ENCODE measurements at places on chromosomes 5 and 9.
A peak's percentile ranks its signal among the peaks of the same experiment; 100 is the strongest.

- no peak for DNase-seq
Observed at GRCh38 chr9:69809304-69809863, 11.2 kb upstream of the CFAP95 start.

DNA sequence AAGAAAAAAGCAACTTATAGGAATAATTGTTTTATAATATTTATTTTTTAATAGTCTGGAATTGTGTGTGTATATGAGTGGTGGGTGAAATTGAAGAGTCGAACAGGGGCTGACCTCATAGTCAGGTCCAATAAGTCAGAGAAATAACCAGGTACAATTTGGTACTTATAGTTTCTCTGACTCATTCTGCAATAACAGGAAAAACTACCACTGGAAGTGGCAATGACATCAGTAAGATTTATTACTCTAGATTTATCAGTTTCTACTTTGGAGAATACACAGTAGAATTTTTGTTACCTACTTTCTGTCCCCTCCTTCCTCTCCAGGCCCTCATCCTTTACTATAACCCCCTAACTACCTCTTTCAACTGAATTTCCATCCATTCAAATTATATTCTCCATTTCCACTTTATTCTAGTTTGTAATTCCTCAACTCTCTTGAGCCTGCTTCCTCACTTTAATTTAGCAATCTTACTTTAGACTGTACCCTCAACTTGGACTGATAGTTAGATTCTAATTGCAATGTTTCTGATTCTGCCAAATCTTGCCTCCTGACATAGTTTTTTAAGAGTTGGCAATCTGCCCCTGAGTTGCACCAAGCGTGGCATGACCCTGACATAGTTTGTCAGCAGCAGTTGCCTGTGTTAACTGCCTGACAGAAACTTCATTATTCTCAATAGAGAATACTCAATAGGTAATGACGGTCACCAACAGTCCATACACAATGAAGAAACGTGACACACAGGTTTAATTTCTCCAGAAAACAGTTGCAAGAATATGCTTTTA is 475.3 kb upstream of the RIOK2 start:
- DNase-seq = no peak

- DNase-seq = peak; percentile 69
Observed at GRCh38 chr5:116137544-116138378, 52.9 kb downstream of the COMMD10 start.

GRCh38 chr5:143062379-143062778 is 292.2 kb downstream of the ARHGAP26 start:
- DNase-seq = no peak

DNA sequence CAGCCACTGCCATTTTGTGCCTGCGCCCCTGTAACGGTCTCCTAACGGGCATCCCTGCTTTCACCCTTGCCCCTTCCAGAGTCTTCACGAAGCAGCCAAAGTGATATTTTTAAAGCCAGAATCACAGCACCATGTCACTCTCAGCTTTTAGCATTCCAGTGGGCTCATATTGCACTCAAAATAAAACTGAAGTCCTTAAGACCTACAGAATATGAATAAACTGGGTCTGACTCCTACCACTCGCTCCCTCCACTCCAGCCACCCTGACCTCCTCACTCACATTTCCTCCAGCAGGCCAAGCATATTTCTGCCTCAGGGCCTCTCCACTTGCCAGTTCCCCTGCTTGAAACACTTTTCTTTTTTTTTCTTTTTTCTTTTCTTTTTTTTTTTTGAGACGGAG is 2.4 kb upstream of the PDLIM7 start:
- DNase-seq = no peak

GRCh38 chr9:134007150-134007549 is 15.0 kb upstream of the VAV2 start:
- peak; percentile 63 for DNase-seq

- no peak for DNase-seq
Observed at GRCh38 chr5:77627869-77628674, 10.4 kb downstream of the OTP start.

DNA sequence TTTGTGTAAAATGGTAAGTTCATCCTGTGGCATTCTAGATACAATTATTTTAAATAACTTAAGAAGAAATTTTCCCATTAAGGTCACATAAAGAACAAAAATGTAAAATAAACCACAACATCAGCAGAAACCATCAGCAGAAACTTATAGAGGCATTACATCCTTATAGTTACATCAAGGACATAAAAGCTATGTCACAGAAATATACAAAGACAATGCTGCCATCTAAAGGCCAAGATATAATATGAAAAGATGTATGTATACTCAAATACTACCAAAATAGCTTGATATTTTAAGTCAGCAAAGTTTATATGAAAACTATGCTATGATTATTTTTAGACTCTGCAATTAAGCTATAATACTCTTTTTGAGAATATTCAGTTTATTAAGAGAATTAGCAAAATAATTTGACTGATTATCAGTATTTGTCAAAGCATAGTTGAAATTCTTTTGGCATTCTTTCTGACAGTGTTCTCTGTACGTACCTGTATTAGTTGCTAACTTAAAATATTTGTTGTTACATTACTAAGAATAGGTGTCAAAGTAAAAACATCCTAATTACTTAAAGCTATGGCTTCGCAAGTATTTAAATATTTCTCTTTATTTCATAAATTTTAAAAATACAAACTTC is 36.2 kb downstream of the FBXL17 start:
- DNase-seq = peak; percentile 59

DNA sequence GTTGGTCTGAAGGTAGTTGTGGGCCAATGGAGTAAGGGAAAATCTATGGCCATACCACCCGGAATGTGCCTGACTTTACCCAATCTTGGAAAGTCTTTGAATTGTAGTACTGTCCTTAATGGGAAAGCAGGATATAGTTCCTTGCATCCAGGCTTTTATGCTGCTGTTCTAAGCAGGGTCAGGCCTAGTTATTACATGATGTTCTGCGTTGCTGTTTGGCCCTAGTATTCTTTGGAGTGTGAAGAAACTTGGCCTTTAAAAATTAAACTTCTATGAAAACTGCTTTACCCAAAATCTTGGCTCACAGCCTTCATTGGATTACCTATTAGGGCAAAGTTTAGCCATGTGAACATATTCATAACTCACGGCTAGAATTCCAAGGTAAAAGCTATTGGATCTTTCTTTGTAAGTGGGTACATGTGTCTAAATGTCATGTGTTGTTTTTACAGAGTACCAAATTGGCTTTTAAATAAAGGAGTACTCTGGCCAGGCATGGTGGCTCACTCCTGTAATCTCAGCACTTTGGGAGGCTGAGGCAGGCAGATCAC is 211.1 kb downstream of the DTWD2 start:
- DNase-seq = no peak

GRCh38 chr5:1447671-1448361 is 2.6 kb upstream of the SLC6A3 start:
- no peak for DNase-seq

- peak; percentile 95 for DNase-seq
Observed at GRCh38 chr9:73370053-73370452, 218.4 kb downstream of the ANXA1 start.

DNA sequence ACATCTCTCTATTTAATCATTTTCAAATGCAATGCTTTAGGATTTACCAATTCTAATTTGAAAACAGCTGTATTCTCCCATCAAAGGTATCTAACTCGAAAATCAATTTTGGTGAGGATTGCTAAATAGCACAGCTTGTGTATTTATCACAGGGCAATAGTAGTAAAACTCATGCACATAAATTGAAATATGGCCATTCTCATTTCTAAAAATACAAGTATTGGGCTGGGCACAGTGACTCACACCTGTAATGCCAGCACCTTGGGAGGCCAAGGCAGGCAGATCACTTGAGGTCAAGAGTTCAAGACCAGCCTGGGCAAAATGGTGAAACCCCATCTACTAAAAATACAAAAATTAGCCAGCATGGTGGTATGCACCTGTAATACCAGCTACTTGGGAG is 164.8 kb upstream of the RASA1 start:
- DNase-seq = no peak

DNA sequence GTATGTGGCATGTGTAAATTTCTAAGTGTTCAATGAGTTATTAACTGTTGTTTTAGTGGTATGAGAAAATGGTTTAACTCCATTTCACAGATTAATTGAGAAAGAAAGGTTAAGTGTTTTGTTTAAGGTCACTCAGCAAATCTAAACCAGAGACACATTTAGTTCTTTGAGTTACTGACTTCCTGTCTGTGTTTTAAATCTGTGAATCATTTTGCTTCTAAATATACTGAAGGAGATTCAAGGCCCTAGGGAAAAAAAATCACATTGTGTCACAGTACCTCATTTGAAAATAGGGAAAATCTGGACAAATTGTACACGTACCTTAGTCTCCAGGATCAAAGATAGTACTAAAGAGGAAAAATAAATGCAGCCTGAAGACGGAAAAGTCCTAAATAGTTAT is 368.2 kb downstream of the TMEM161B start:
- no peak for DNase-seq

GRCh38 chr9:27351438-27351837 is 54.5 kb upstream of the EQTN start:
- DNase-seq = peak; percentile 39

- no peak for DNase-seq
Observed at GRCh38 chr5:128237546-128237945, 154.0 kb downstream of the SLC12A2 start.

- DNase-seq = no peak
Observed at GRCh38 chr9:96293498-96294158, 8.3 kb downstream of the HSD17B3 start.

GRCh38 chr9:77883846-77884771 is 147.5 kb downstream of the GNAQ start:
- DNase-seq = no peak

DNA sequence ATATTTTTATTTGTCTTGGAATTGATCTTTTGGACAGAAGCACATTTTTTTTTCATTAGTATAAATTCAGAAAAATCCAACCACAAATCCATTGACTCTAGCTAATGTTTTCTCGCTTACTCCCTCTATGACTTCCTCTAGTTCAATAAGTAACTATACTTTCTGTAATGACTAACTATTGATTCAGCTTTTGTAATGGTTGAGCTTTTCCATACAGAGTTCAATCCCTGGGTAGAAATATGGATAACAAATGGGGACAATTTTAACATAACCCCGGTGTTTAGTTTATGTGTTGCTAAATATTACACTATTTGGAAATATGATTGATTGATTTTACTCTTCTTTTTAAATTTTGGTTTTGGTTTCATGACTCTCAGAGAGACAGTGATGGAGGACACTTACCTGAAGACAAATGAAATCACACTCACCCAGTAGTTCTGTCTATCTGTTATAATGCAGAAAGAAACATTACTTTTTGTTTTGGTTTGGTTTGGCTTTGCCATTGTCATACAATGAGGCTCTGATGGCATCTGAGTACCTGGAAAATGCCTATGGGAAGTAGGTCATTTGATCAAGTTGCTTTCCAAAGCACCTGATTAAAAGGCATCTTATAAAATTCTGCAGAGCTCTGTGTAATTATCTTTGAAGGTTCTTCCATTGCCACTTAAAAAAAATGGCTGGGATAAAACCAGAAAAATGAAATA is 309.7 kb upstream of the MPDZ start:
- DNase-seq = no peak
